ENCODE measurements at places on chromosomes 7 and 10. TPM values are rescaled to one million over a fixed set of nuclear protein-coding genes. Genes with fewer than 3 reads are reported as not detected.

MBL2 gene
- not detected for polyA plus RNA-seq

CALHM3 gene
- not detected for polyA plus RNA-seq

DGKI gene
- not detected for polyA plus RNA-seq

TAS2R3 gene
- polyA plus RNA-seq: not detected

CAV1 gene
- 2.3 TPM for polyA plus RNA-seq

ZRANB1 gene
- polyA plus RNA-seq: 8.4 TPM

ZWINT gene
- 1.9 TPM for polyA plus RNA-seq

PNLIPRP3 gene
- polyA plus RNA-seq: not detected

CFTR gene
- not detected for polyA plus RNA-seq

CYP2C19 gene
- not detected for polyA plus RNA-seq

TMEM229A gene
- not detected for polyA plus RNA-seq

ZNF467 gene
- not detected for polyA plus RNA-seq

ACTR3C gene
- polyA plus RNA-seq: 5.2 TPM

MPP7 gene
- 2.3 TPM for polyA plus RNA-seq

DPYSL4 gene
- polyA plus RNA-seq: not detected

GPR158 gene
- not detected for polyA plus RNA-seq

OR6V1 gene
- not detected for polyA plus RNA-seq

ARHGAP22 gene
- polyA plus RNA-seq: 0.64 TPM

IFIT5 gene
- polyA plus RNA-seq: 17.3 TPM
